ENCODE measurements at places on chromosomes 5 and 9.

DNA sequence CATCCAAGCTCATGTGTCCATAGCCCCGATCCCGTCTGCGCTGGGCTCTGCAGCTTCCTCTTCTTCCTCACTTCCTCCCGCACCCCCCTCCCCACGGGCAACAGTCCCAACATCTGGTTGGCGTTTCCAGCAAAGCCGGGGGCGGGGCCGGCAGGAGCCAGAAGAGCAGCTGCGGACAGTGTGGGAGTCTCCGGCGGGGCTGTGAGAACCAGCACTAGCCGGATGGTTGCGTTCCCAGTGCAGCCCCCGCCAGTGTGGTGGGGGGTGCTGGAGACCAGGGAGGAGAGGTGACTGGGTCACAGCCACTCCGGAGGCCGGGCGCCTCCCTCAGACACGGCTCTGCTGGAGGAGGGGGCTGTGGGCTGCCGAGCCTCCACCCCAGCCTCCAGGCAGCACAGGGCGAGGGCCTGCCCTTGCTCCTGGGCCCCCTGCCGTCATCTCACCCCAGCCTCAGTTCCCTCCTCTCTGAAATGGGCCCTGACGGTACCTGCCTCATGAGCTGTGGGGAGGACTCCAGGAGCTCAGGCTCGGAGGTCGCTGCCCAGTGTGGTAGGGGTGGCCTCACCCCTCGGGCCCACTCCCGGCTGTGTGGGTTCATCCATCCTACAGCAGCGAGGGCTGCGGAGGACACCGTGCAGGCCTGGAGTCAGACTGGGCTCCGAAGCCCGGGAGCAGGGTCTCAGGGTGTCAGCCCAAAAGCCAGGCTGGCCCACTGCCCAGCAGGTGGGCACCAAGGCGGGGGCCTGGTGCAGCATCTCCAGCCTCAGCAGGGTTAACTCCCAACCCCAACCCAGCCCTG, 41.5 kb upstream of the NOTCH1 start:
- no peak for DNase-seq

DNA sequence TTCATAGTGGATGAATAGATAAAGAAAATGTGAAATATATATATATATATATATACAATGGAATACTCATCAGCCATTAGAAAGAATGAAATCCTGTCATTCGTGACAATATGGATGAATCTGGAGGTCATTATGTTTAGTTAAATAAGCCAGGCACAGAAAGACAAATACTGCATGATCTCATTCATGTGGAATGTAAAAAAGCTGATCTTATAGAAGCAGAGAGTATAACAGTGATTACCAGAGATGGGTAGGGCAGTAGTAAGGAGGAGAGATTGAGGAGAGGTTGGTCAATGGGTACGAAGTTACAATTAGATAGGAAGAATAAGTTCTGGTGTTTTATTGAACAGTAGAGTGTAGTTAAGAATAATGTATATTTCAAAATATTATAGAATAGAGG, 19.7 kb upstream of the PCDHAC2 start:
- no peak for DNase-seq

DNA sequence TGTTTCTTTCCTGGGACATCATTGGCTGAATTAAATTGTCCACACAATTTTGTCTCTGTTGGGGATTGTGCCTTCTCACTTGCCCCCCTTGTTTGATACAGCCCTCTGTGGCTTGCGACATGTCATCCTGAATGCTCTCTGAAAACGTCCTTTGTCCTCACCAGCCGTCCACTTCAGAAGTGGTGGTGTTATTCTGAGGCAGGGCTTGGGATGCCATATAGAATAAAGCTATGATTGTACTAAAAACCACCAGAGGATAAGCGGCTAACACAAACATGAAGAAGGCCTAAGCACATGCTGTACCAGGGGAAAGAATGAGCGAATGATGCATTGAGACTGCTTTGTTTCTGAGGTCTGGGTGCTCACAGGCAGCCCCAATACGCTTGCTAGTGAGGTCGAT, 3.5 kb upstream of the SNX30 start:
- no peak for DNase-seq

DNA sequence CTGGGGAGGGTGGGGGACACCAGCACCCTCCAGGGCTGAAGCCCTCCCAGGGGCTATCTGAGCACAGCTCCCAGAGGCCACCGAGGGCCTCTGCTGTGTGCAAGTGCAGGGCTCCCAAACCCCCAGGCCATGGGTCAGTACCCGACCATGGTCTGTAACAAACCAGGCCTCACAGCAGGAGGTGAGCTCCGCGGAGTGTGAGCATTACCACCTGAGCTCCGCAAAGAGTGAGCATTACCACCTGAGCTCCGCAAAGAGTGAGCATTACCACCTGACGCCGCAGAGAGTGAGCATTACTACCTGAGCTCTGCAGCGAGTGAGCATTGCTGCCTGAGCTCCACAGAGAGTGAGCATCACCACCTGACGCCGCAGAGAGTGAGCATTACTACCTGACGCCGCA, 152.9 kb upstream of the IRX2 start:
- no peak for DNase-seq

DNA sequence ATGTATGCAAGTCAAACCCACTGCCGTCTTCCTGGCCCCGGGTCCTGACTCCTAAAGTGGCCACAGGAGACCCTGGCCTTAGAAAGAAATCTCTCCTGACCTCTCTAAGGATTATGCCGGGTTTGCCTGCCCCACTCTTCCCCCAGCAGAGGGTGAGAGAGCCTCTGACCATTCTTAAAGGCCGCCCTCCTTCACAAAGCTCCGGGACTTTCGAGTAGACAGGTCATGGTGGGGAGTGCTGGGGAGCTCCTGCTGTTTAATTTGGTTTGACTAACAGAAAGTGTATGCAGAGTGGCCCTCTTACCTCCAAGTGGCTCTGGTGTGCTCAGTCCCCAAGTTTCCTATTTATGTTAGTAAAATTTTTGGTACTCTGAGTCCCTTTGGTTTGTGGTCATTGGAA, 111.8 kb downstream of the LRRC70 start:
- no peak for DNase-seq

Measured in stimulated activated CD4-positive, alpha-beta T cell treated with anti-CD3 and anti-CD28 coated beads, TNF-alpha, amount 100 ng/mL, for 48 hours (primary cell).